Stimulated activated CD8-positive, alpha-beta memory T cell treated with anti-CD3 and anti-CD28 coated beads, Interleukin-2, amount 100 ng/mL, for 1 hour (primary cell): ENCODE measurements at places on chromosomes 5 and 9.

DNA sequence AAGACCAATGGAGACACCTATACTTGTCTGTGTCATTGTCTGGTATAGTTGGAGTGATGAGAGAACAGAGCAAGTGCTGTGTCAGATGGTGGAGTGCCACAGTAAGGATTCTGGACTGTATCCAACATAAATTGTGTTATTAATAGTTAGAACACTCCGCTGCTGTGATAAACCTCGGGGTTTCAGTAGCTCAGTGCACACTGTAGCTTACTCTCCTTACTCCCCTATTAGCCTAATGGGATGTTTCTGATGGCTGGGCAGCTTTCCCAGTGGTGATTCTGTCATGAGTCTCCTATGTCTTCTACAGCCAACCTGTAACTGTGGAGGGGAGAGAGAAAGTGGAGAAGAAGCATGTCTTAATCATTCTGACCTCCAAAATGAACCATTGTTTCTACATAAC, 127.6 kb upstream of the PTCH1 start:
- DNase-seq, result no peak

DNA sequence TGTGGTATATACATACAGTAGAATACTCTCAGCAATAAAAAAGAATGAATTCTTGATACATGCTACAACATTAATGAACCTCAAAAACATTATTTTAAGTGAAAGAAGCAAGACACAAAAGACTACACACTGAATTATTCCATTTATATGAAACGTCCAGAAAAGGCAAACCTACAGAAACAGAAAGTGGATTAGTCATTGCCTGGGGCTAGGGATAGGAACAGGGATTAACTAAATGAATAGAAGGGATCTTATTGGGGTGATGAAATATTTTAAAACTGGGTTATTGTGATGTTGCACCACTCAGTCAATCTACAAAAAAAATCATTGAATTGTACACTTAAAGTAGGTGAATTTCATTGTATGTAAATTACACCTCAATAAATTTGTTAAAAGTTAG, 326.7 kb downstream of the PIK3R1 start:
- no peak for DNase-seq

GRCh38 chr5:169814522-169814921, 165.8 kb downstream of the INSYN2B start:
- no peak for DNase-seq

DNA sequence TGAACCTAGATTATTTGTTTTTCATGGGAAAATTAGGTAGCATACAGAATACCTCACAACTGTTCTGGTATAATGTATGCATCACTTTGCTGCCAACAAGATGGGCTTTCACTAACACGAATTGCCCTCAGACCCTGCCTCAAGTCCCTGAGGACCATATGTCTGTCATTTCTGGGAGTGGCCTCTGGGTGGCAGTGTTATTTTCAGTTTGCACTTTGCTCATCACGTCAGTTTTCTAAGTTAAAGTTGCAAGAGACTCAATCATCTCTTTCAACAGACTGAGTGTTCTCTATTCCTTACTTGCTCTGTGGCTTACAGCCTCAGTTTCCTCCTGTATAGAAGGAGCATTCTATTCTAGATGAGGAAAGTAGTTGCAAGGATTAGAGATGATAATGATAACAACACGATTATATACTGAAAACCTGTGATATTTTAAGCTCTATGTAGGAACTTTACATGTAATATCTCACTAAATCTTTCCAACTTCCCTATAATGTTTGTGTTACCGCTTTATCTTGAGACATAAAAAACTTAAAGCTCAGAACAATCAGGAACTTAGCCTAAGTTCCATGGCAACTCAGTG, 55.7 kb downstream of the TSSK1B start:
- DNase-seq, result peak; percentile 4

GRCh38 chr5:82593481-82593880, 315.3 kb upstream of the RPS23 start:
- DNase-seq, result no peak
